ENCODE measurements at places on chromosomes 3 and 15.

- no peaks in the 10 kb centered on the region for H3K36me3 ChIP-seq
- H3K4me1 ChIP-seq = no peaks in the 10 kb centered on the region
- no peak overlapping the region for H3K27ac ChIP-seq
- no peak for DNase-seq
Measured at GRCh38 chr3:189624130-189624529, 7.1 kb upstream of the TP63 start.

DNA sequence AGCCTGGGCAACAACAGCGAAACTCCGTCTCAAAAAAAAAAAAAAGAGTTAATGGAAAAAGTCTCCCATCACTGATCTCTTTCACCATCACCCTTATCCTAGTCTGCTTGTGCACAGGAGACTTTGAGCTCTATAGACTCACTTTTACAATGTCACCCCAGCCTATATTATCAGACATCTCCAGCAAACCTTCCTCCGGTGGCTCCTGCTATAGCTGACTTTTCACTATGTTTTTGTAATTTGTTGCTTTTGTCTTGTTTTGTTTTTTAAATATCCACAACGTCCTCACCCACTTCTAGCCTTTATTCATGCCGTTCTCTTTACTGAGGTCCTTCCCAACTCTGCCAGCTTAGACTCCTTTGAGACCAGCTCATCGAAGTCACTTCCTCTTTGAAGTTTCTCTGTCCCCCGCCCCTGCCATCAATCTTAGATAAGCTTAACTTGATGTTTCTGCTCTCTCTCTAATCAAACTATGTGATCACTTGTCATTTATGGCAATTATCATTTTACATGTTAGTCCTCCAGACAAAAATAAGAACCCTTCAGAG, 82.7 kb upstream of the CHD2 start:
- H3K4me1 ChIP-seq = peaks cover 20% of the 10 kb centered on the region
- H3K4me3 ChIP-seq = no peak overlapping the region
- no peaks in the 10 kb centered on the region for H3K36me3 ChIP-seq
- DNase-seq = no peak
- peaks cover 2% of the 10 kb centered on the region for H3K27me3 ChIP-seq

GRCh38 chr15:71807691-71808091, 2.7 kb upstream of the NR2E3 start:
- H3K27me3 ChIP-seq = peaks cover 1% of the 10 kb centered on the region
- no peak for DNase-seq
- no peak overlapping the region for H3K4me3 ChIP-seq
- H3K27ac ChIP-seq = peak overlapping the region; percentile 57
- H3K36me3 ChIP-seq = no peaks in the 10 kb centered on the region
- H3K4me1 ChIP-seq = peaks cover 19% of the 10 kb centered on the region

DNA sequence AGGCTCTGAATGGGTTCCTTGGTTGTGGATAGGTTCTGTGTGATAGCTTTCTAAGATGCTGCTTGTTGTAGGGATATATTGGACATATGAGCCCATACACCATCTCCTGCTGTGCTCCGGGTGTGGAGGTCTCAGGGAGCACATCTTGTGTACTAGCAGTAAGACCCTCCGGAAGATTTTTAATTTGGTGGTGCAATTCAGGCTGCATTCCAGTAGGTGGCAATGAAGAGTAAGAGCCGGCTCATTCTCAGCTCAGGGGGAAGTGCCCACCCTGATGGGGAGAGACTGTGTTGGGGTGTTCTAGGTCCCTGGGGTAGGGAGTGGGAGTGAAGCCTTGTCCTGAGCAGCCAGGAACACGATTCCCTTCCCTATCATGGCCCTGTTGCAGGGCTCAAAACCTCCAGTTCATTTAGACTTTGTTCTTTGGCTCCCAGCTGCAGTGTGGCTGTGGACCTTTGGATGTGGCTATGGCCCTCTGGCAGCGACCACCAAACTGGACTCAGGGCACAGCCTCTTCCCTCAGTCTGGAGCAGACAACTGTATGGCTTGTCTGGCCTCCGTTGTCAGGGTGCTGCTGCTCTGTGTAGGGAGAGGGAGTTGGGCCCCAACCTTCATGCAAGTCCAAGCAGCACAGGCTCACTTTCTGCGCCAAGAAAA, 104.7 kb downstream of the UNC13C start:
- H3K4me3 ChIP-seq = no peak overlapping the region
- no peaks in the 10 kb centered on the region for H3K27me3 ChIP-seq
- H3K36me3 ChIP-seq = no peaks in the 10 kb centered on the region
- no peaks in the 10 kb centered on the region for H3K4me1 ChIP-seq
- no peak overlapping the region for H3K27ac ChIP-seq

GRCh38 chr3:4795905-4796304, 183.3 kb upstream of the BHLHE40 start:
- no peaks in the 10 kb centered on the region for H3K4me1 ChIP-seq
- H3K4me3 ChIP-seq = no peak overlapping the region
- no peak for DNase-seq
- H3K36me3 ChIP-seq = peaks cover 63% of the 10 kb centered on the region
- H3K27me3 ChIP-seq = peaks cover 8% of the 10 kb centered on the region

- DNase-seq = no peak
- peaks cover 5% of the 10 kb centered on the region for H3K4me1 ChIP-seq
- H3K27me3 ChIP-seq = no peaks in the 10 kb centered on the region
Measured at GRCh38 chr3:19250959-19251610, 102.8 kb downstream of the KCNH8 start.

DNA sequence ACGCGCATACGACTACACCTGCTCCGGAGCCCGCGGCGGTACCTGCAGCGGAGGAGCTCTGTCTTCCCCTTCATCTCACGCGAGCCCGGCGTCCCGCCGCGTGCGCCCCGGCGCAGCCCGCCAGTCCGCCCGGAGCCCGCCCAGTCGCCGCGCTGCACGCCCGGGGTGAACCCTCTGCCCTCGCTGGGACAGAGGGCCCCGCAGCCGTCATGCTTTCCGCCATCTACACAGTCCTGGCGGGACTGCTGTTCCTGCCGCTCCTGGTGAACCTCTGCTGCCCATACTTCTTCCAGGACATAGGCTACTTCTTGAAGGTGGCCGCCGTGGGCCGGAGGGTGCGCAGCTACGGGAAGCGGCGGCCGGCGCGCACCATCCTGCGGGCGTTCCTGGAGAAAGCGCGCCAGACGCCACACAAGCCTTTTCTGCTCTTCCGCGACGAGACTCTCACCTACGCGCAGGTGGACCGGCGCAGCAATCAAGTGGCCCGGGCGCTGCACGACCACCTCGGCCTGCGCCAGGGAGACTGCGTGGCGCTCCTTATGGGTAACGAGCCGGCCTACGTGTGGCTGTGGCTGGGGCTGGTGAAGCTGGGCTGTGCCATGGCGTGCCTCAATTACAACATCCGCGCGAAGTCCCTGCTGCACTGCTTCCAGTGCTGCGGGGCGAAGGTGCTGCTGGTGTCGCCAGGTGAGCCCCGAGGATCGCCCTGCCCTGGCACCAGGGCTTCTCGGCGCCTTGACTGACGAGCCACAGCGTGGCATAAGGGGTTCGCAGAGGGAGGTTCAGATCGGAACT, 420 bp downstream of the SLC27A2 start:
- H3K27ac ChIP-seq = no peak overlapping the region
- peaks cover 3% of the 10 kb centered on the region for H3K36me3 ChIP-seq
- H3K4me3 ChIP-seq = peak overlapping the region; percentile 82
- H3K4me1 ChIP-seq = peaks cover 9% of the 10 kb centered on the region

DNA sequence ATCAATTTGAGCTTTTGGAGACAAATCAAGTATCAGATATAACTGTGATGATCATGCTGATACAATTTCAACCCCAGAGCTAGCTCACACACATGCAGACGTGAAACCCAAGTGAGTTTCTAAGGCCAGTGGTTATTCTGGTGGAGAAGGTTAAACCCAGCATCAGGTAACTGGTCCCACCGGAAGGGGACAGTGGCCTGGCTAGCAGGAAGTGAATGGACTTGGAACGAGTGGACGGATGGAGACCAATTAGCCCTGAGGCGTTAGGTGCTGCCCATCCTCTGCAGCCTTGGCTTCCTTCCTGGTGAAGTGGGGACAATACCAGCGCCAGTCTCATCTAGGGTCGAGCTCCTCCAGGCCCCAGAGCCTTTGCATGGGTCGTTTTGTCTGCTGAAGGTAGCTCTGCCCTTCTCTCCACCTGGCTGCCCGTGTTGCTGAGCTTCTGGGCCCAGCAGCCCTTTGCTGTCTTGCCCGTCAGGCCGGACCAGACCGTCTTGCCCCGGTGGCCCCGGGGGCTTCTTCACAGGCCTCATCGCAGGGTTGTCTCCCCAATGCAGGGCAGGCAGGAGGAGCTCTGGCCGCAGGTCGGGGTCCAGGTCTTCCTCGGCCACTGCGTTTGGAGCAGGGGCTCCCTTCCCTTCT, 915 bp upstream of the KCTD6 start:
- peaks cover 17% of the 10 kb centered on the region for H3K4me1 ChIP-seq
- DNase-seq = no peak
- peaks cover 8% of the 10 kb centered on the region for H3K36me3 ChIP-seq
- peak overlapping the region; percentile 50 for H3K27ac ChIP-seq
- peaks cover 6% of the 10 kb centered on the region for H3K27me3 ChIP-seq
- peak overlapping the region; percentile 87 for H3K4me3 ChIP-seq

DNA sequence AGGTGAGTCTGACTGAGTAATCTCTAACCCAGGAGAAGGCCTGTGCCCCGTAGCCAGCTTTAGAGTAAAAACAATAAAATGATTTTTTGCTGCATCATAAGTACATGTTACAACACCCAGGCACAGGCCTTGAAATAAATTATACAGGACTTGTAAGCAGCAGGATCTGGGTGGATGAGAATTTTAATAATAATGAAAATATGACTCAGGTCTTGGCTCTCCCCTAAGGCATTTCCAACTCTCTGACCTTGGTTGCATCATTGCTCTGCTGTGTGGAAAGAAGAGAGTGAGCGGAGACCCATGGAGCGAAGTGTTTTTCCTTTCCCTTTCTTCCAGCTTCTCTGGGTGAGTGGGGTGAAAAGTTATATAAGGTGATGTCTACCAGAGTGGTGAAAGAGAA, 44.6 kb downstream of the EOMES start:
- H3K4me1 ChIP-seq = peaks cover 10% of the 10 kb centered on the region
- no peaks in the 10 kb centered on the region for H3K36me3 ChIP-seq
- DNase-seq = no peak
- no peak overlapping the region for H3K27ac ChIP-seq
- H3K27me3 ChIP-seq = no peaks in the 10 kb centered on the region

- no peak overlapping the region for H3K27ac ChIP-seq
- no peaks in the 10 kb centered on the region for H3K36me3 ChIP-seq
- DNase-seq = peak; percentile 34
- H3K4me1 ChIP-seq = no peaks in the 10 kb centered on the region
- H3K27me3 ChIP-seq = no peaks in the 10 kb centered on the region
Measured at GRCh38 chr3:160707187-160707794, 30.3 kb downstream of the ARL14 start.

- peak overlapping the region; percentile 77 for H3K4me3 ChIP-seq
- H3K4me1 ChIP-seq = peaks cover 2% of the 10 kb centered on the region
- no peaks in the 10 kb centered on the region for H3K36me3 ChIP-seq
- DNase-seq = peak; percentile 58
- H3K27me3 ChIP-seq = no peaks in the 10 kb centered on the region
Measured at GRCh38 chr15:25933456-25934158, 70.5 kb upstream of the ATP10A start.

- H3K27ac ChIP-seq = no peak overlapping the region
- no peaks in the 10 kb centered on the region for H3K27me3 ChIP-seq
- H3K4me3 ChIP-seq = no peak overlapping the region
- DNase-seq = no peak
- H3K36me3 ChIP-seq = no peaks in the 10 kb centered on the region
Measured at GRCh38 chr15:63020759-63021430, 21.7 kb upstream of the TPM1 start.

- no peak overlapping the region for H3K27ac ChIP-seq
- H3K27me3 ChIP-seq = no peaks in the 10 kb centered on the region
- DNase-seq = no peak
Measured at GRCh38 chr3:15541371-15541770, 19.9 kb upstream of the COLQ start.

DNA sequence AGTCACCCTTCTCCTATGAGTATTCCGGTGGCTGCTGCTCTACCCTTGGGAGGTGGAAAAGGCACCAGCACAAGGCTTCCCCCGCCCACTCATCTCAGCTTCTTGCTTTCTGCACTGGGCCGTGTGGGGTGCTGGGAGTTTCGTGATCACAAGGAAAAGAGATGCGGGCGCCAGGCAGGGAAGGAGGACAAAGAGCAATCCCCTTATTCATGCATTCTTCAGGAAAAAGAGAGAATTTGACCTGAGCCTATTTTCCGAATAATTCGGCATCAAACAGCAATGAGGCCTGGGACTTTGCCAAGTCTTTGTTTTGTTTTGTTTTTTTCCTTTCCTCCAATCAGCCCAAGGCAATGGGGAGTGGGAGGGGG, 102.2 kb upstream of the LPP start:
- no peak overlapping the region for H3K4me3 ChIP-seq
- DNase-seq = no peak
- peaks cover 20% of the 10 kb centered on the region for H3K4me1 ChIP-seq
- no peaks in the 10 kb centered on the region for H3K27me3 ChIP-seq
- no peaks in the 10 kb centered on the region for H3K36me3 ChIP-seq
- H3K27ac ChIP-seq = no peak overlapping the region

DNA sequence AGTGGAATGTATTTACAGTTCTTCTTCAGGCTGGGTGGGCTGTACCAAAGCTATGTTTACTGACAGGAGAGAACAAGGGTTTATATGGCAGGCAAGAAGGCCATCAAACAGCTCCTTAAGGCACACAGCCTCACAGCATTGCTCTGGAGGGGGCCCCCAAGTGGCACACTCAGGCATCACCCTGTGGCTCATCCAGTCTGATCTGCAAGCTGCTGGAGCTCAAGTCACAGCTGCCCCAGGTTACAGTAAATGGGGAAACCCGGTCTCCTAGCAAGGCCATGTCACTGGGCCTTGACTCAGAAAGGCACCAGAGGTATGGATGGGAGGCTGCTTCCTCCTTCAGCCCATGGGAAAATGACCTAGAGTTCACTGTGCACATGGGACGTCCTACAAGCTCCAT, 67.5 kb downstream of the TFG start:
- no peak overlapping the region for H3K27ac ChIP-seq
- peaks cover 5% of the 10 kb centered on the region for H3K27me3 ChIP-seq
- no peak overlapping the region for H3K4me3 ChIP-seq
- no peaks in the 10 kb centered on the region for H3K36me3 ChIP-seq
- H3K4me1 ChIP-seq = no peaks in the 10 kb centered on the region

DNA sequence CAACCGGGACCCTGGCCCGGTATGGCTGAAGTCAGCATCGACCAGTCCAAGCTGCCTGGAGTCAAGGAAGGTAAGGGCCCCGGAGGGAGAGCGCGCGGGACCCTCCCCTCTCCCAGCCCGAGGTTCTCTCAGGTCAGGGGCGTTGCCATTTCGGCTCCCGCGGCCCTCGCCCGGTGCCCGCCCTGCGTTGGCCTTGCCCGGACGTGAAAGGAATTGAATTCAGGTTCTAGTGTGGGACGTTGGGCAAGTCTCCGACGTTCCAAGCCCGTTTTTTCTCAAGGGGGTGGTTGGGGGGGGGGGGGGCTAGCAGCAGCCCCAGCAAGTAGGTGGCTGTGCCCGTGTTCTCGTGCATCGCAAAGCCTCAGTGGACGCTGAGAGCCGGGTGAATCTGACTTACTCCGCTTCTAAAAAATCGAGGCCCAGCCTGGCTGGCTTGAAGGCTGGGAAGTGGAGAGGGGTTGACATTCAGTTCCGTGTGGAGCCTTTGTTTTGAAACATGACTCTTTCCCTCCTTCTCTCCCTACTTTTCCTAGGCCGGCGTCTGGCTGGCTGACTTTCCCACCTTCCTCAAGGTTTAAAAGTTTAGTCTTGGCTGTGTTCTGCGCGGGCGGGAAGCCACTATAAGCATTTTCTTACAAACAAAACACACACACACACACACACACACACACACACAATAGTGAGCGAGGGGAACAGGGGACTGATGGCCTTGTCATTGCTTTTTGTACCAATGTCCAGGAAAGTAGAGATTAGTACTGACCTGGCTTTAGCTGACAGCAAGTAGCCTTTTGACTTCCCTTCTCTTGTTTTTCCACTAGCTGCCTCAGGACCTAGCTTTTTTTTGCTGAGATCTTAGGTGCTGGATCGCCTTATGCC, at the start of gene UTS2B:
Gene UTS2B, minus strand, starts transcription at position 873 of the 876 bp plus-strand sequence. CDS start 48,337 bp downstream, outside the sequence.
- H3K27ac ChIP-seq = peak within 1 kb of the TSS; percentile 98
- H3K27me3 ChIP-seq = peaks cover 23% of the 10 kb centered on the region
- H3K36me3 ChIP-seq = peaks cover 5% of the 10 kb centered on the region
- H3K4me3 ChIP-seq = peak within 1 kb of the TSS; percentile 98
- H3K4me1 ChIP-seq = peaks cover 46% of the 10 kb centered on the region
